ENCODE measurements at places on chromosomes 7 and 10. TPM values are rescaled to one million over a fixed set of nuclear protein-coding genes. Genes with fewer than 3 reads are reported as not detected.
A peak's percentile ranks its signal among the peaks of the same experiment; 100 is the strongest.

The OR2A7 gene
- 2.9 TPM for total RNA-seq

The SPDYE1 gene
- total RNA-seq, result not detected

The LEP gene
- 0.06 TPM for total RNA-seq

The CRCP gene
- 19.1 TPM for total RNA-seq

The STAMBPL1 gene
- total RNA-seq, result 1.2 TPM

The C10orf67 gene
- total RNA-seq, result 0.16 TPM

The ANKRD61 gene
- total RNA-seq, result not detected

The NPTX2 gene
- 15.2 TPM for total RNA-seq

DNA sequence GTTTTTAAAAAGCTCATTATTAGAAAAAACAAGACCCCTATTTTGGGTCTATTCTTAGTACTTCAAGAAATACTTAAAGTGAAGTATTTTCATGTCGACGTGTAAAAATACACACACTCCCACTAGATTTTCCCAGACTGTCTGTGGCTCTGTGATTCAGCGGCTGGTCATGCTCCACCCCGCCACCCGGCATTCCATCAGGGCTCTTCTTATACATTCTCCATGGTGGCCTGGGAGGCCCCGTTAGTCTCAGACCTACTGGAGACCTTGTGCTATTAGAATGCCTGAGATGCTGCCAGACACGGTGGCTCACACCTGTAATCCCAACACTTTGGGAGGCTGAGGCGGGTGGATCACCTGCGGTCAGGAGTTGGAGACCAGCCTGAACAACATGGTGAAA lies 13.1 kb downstream of the TECPR1 start:
- DNase-seq, result no peak

- no peak for DNase-seq
These were observed 26.5 kb upstream of the ENTPD1 start for GRCh38 chr10:95729323-95730055.

- DNase-seq, result no peak
These were observed 259.1 kb upstream of the MKLN1 start for GRCh38 chr7:131068604-131069021.

DNA sequence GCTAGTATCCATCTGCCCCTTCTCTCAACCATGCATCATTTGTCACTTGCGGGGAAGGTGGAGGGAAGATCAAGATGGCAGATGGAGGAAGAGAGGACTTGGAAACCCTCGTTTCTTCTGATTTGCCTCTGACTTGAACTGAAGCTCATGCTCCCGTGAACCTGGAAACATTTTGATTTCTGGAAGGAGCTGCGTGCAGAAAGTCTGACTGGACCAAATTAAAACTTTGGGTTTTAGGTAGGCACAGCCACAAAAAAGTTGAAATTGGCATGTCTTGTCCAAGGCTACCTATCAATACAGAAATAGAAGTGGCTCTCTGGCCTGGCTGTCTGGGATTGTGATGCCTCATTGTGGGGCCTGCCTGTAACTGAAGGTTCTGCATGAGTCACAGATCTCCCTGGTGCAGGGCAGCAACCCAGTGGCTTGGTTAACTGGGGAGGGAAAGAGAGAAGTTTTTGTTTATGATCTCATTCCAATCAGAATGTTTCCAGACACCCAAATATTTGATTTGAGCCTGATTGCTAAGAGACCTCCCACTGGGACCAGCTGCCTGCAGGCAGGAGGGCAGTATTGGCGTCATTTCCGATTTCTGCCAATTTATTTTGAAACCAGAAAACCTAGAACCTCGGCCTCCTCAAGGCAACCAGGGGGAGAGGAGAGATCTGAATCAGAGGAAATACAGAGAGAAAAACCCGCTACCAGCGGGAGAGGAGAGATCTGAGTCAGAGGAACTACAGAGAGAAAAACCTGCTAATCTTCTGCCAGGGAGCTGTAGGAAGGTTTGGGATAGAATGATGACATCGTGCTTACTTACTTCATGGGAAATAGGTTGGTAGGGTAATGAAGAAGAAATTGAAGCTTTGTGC lies 363.6 kb downstream of the ANKRD30A start:
- DNase-seq, result no peak

- DNase-seq, result peak; percentile 95
These were observed at the start of gene ZSCAN25 for GRCh38 chr7:99616359-99617191. TSS of gene ZSCAN25 (plus strand) at chr7:99616946. CDS start at chr7:99619607, 2,661 bp downstream.

GRCh38 chr7:22549051-22549450 lies 49.1 kb upstream of the STEAP1B start:
- no peak for DNase-seq

DNA sequence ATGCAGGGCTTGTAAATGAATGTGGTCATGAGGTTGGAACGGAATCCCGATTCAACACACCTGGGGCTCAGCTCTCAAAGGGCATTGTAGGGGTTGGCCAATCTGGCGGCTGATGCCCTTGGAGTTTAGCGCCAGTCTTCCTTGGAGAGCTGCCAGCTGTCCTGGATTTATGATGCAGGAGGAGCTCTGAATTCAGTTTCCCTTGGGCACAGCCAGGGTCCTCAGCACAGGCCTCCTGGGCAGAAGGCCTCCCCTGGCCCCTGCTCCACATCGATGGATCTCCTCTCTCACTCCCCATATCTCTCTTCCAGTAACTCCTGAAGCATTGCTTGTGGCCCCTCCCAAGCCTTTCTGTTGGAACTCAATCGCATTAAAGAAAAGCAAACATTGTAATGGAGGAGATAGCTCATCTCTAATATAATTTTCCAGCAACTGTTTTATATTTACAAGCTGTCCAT lies 985 bp upstream of the CYTH3 start:
- DNase-seq, result peak; percentile 46

GRCh38 chr7:22333680-22334141 lies 23.2 kb downstream of the RAPGEF5 start:
- DNase-seq, result peak; percentile 60

DNA sequence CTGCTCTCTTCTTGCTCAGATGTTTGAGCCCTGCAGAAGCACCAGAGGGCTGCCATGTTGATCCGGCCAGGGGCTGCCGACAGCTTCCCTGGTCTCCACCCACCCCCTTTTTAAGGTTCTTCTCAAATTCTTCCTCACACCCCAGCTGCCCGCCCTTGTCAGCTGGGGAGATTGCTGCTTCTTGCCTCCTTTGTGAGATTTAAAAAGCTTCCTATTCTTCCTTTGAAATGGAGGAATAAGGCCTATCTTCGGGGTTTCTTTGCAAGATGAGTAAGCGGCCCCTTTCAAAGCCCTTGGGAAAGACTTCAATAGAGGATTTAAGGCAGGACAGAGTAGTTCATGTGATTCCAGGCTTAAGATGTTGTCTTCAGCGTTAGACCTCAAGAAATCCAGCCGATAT lies 211.9 kb upstream of the SHH start:
- DNase-seq, result no peak

DNA sequence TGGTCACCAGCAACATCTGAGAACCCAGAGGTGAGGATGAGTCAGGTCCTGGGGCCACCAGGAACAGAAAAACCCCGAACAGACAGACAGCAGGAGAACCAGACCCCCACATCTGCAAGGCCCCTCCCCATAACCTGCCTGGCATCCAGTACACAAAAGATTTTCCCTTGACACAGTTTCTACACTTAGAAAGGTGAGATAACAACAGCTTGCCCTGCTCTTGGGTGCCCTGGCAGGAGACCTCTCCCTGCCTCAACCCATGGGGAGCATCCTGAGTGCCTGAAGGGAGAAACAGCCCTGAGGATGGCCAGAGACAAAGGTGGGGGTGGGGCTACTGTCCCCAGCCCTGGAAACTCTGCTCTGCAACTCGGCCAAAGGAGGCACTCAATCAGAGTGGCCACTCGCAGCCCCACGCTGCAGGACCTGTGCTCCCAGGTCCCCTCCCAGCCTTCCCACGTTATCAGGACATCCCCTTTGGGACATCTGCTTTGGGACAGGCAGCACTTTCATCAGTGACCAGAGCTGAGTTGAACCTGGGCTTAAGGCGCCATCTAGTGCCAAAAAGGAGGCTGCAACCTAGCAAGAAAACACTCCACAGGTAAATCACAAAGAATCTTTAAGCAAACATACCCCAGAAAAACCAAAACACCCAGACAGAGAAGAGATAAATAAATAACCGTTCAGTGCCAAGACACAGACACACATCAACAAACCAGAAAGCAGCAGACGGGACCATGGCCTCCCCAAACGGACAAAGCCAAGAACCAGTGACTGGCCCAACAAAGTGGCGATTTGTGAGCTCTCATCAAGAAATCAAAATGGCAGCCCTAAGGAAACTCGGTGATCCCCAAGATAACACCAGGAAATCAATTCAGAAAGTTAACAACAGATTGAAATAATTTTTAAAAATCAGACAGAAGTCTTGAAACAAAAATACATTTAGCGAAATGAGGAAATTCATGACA lies 233.7 kb downstream of the PTPRN2 start:
- peak; percentile 23 for DNase-seq

- DNase-seq, result peak; percentile 65
These were observed 1.2 kb downstream of the AGAP3 start for GRCh38 chr7:151087245-151088018.

GRCh38 chr10:72886621-72887020 lies 6.9 kb upstream of the OIT3 start:
- no peak for DNase-seq

DNA sequence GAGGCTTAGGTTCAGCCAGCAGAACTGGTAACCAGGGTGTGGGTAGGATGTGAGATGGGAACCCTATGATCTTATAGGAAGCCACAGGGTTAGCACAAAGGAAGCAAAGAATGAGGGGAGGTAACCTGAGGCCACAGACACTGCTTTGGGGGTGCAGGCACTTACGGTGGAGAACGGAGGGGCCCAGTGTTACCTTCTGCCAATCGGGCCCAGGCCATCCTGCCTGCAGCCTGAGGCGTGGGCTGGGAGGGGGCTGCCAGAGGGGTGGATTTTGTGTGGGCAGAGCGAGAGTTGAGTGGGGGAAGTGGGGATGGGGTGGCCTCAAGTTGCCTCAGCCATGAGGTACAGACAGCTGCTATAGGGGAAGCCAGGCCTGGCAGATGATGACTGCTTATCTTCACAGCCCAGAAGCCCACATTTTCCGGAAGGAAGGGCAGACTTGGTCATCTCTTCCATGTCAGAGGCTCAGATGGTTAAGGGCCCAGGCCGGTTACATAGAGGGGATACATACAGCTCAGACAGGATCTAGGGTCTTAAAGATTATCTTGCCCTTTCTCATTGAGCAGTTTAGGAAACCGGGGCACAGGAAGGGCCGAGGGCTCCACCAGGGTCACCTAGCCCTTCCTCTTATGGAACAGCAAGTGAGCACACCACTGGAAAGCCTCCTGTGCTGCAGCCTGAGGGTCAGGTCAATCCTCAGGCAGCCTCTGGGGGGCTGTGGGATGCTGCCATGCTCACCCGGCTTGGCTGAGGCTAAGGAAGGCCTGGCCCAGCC lies 24.4 kb upstream of the VSIR start:
- DNase-seq, result no peak

- DNase-seq, result no peak
These were observed 6.0 kb downstream of the ASB10 start for GRCh38 chr7:151181011-151181431.

DNA sequence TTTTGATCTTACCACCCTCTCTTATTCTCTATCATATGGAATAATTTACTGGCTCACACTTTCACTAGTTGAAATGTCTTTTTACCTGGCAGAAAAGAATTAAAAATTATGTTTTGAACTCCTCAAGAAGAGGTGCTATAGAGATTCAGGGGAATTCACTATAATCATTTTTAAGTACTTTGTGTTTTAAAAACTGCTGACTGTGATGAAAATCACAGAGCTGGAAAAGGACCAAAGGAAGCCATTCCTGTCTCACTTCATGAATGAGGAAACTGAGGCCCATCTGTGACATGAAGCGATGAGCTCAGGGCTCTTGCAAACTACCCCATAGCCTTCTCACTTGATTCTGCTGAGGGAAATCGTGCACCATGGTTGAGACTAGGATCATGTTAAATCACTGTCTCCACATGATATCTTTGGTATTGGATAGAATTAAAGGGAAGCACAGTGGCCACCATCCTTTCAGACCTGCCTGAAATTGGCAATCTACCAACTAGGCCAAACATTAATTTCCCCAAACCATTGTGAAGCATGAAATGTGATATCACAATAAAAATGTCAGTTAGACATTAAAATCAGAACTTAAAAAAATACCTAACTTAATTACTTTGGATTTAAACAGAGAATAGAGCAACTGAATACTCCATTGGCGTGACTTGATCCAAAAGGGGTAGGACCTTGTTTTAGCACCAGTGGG lies 141.0 kb downstream of the FZD1 start:
- DNase-seq, result no peak

DNA sequence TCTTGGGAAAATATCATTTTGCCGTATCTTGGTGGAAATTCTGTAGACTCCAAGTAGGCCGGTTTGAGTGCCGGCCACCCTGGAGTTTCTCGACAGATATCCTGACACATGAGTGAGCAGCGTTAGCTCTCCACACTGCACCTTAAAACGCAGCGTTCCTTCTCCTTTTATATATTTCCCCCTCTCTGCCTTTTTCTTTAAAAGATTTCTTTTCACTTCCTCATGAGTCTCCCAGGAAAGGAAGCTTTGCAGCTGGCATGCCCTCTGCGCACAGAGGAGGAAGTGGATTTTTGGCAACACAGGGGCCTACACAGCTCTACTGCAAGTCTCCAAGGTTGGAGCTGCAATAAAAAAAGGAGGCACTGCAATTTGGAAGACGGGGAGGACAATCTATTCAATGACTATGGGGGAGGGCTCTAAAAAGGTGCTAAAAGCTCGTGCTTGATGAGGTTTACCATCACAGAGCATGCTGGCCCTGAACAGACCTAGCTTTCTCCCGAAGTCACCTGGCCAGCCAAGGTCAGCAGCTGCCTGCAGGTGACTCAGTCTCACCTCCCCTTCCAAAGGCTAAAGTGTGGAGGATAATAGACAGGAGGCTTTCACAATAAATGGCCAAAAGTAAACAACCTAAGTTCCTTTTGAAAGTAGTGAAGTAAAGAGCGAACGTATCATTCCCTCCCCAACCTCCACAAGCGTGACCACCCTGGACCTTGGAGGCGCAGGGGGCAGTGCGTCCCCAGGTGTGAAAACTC lies 252.8 kb downstream of the ZMYND11 start:
- no peak for DNase-seq

DNA sequence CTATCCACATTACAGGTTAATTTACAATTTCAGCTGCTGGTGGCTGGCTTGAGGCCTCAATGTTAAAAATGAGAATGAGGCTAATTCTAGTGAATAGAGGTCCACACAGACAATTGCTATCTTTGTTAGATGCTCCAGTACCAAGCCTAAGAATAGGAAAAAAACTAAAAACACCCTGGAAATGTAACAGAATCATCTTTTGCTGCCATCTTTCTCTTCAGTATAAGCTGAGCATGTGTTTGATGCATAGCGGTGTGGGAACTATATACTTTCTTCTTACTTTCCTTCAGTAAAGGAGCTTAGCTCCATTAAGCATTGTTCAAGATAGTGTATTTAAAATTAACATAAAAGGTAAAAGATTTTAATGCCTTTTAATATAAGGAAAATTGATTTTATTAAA lies 5.6 kb downstream of the TMEM229A start:
- no peak for DNase-seq

DNA sequence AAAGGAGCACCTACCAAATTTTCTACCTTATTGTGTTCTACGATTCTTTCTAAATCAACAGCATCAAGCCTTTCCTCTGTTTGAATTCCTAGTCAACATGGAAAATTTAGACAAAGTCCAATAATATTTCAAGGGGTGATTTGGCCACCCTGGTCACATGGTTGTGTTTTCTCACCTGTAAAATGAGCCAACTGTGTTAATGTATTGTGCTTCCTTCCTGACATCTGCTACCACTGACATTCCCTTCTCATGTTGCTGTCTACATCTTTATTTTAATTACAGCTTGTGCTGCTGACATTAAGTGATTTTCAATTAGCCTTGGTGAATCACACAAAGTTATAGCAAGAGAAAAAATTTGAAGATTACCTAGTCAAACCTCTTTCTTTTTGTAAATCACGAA lies 83.0 kb upstream of the NPSR1 start:
- DNase-seq, result no peak
